ENCODE measurements at places on chromosomes 5 and 9.

GRCh38 chr9:79264041-79264440, 307.7 kb upstream of the TLE4 start:
- DNase-seq = no peak

DNA sequence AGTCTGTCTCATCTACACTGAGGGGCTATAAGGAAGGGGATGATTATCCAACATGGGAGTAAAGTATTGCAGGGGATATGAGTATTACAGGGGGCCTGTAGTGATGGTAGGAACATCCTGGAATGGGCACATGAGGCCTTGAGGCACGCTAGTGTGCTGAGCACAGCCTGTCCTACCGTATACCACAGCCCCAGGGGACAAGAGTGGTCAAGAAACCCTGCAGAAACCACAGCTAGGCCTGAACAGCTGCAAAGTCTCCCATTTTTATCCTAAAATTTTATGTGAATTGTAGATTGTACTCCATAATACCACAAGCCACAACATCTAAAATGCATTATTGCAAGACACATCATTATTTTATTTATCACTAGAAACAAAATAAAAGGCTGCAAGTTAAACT, 136.3 kb upstream of the ASTN2 start:
- no peak for DNase-seq

- no peak for DNase-seq
Observed at GRCh38 chr5:117686926-117687325, 1112.3 kb upstream of the SEMA6A start.

GRCh38 chr9:133930682-133931485, 61.2 kb downstream of the VAV2 start:
- DNase-seq = no peak

DNA sequence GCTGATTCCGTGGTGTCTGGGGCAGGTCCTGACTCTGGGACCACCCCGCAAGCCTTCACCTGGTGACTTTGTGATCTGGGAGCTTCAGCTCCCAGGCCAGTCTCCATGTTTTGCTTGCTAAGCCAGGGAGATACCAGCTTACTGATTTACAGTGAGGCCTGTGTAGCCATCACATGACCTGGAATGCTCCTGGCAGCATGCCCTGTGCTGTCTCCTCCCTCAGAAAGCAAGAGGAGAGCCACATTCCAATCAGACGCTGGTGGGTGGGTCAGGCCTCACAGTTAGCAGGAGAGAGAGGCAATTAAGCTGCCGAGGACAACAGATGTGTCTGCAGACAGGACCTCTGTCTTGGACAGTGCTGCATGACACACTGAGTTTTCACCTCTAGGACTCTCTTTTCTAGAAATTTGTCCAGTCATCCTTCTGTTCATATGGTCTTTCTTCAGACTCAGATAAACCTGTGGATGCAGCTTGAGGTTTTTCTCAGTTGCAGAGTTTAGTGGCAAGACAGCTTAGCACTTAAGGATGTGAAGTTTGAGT, 24.4 kb upstream of the GRPEL2 start:
- DNase-seq = no peak

- no peak for DNase-seq
Observed at GRCh38 chr9:34961574-34962490, 3.7 kb downstream of the PHF24 start.

GRCh38 chr9:129544761-129545160, 76.1 kb downstream of the C9orf50 start:
- no peak for DNase-seq

- no peak for DNase-seq
Observed at GRCh38 chr5:153630546-153630945, 140.1 kb downstream of the GRIA1 start.

- DNase-seq = no peak
Observed at GRCh38 chr9:108479989-108480652, 375.7 kb downstream of the ACTL7B start.

GRCh38 chr9:121564504-121565260, 65.0 kb upstream of the GGTA1 start:
- DNase-seq = no peak

- no peak for DNase-seq
Observed at GRCh38 chr5:93594591-93595419, 11.8 kb downstream of the NR2F1 start.

GRCh38 chr9:113756476-113757192, 119.5 kb upstream of the ZNF618 start:
- no peak for DNase-seq

DNA sequence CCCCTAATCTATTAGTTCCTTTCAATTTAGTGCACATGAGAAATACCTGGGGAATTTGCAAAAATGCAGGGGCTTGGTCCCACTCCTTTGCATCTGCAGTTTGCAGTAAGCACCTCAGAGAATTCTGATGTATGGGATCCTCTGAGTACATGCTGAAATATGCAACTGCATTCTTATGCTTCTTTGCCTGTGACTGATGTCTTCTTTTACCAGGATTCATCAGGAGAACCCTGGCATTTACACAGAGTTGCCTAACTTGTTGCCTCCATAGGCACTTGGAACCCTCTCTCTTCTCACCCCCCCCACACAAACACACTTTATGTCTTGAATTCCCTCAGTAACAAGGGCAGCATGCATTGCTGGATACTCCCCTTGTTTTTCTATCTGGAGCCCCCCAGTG, 173.1 kb downstream of the KDM4C start:
- no peak for DNase-seq

- DNase-seq = no peak
Observed at GRCh38 chr5:175900157-175900556, 28.8 kb downstream of the CPLX2 start.

GRCh38 chr5:110752953-110753352, 14.1 kb downstream of the SLC25A46 start:
- DNase-seq = no peak

- DNase-seq = no peak
Observed at GRCh38 chr5:150598821-150599273, 41.6 kb upstream of the SYNPO start.

GRCh38 chr9:26684029-26684428, 208.6 kb downstream of the CAAP1 start:
- no peak for DNase-seq

DNA sequence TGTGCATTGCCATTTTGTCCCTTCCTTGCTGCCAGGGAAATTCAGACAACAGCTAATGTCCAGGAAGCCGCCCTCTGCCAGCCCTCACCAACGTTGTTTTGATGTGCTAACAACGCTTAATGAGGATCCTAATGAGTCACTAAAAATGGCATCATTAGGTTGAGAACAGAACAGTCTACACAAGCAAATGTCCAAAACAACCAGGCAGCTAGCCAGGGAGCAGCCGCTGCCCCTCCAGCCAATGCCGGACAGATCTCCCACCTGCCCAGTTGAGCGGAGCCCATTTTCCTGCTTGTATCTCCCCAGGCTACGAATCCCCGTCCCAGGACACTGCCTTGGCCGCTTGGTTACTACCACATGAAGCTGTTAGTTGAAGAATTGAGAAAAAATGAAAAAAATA, 40.4 kb upstream of the UNC5A start:
- DNase-seq = no peak

DNA sequence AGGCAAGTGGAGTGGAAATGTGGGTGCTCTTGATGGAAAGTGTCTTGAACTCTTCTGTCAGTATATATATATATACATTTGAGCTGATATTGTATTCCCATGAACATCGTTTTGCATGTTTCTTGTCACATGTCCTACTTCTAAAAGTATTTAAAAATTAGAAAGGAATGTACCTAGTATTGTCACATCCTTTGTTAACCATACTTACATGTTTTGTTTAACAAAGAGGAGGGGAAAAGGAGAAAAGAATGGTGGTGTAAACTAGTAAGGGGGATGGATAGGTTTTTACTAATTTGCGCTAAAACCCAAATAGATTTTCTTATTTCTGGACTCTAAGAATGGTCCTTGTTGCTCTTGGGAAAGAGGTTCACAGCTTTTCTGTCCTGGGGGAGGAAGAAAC, 181.7 kb downstream of the GOLPH3 start:
- DNase-seq = no peak

- DNase-seq = no peak
Observed at GRCh38 chr9:136052472-136052880, 42.6 kb downstream of the NACC2 start.

GRCh38 chr9:76799473-76799872, 35.2 kb downstream of the PCA3 start:
- no peak for DNase-seq

GRCh38 chr9:100724886-100725285, 147.0 kb downstream of the CAVIN4 start:
- DNase-seq = no peak

GRCh38 chr5:148469501-148469935, 85.8 kb downstream of the FBXO38 start:
- DNase-seq = no peak

- DNase-seq = no peak
Observed at GRCh38 chr5:53463909-53464621, 16.4 kb upstream of the FST start.

GRCh38 chr5:140000332-140000731, 42.8 kb downstream of the NRG2 start:
- no peak for DNase-seq

DNA sequence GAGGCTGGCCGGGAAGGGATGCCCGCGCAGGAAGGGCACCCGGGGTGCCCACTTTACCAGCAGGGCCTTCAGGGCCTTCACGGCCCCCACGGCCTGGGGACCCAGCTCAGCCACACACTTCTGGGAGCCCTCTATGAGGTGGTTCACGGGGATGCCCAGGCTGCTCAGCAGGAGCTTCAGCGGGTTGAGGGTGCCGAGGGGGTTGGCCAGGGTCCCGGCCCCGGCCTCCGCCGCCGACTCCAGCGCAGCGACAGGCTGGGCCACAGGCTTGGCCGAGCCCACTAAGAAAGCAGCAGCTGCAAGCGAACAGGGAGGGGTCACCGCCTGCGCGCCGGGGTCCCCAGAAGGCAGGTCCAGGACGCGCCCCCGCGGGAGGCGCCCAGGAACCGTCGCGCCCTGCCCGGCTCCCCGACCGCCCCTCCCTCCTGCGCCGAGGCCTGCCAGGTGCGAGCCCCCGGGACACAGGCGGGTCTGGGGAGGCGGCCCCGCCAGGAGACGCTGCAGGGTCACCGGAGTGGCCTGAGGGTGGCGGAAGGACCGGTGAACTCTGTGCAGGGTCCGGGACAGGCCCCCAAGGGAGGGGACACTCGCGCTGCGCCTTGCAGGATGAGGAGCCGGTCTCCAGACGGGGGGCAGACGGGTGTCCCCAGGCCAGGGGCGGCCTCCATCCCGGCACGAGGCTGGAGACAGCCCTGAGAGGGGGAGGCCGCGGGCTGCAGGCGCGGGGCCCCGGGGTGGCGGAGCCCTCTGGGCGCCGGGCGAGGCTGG, 572 bp downstream of the SCGB3A1 start:
- DNase-seq = no peak

GRCh38 chr5:11792621-11793020, 111.6 kb downstream of the CTNND2 start:
- no peak for DNase-seq

DNA sequence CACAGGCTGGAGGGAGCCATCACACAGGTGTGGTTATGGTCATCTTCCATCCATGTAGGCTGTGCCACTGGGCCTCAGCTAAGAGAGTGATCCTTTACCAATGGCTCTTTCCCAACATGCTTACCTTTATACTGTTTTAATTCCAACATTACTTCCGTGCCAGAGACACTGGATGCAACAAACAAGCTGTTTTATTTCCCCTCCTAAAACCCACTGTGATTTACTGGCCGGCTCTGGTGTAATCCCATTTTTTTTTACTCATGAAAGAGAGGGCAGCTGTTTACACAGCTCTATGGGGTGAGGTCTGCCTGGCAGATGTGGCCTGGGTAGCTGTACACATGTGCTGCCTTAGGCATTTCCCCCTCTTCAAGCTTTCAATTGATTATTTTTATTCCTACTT, 58.5 kb downstream of the MACROH2A1 start:
- no peak for DNase-seq

DNA sequence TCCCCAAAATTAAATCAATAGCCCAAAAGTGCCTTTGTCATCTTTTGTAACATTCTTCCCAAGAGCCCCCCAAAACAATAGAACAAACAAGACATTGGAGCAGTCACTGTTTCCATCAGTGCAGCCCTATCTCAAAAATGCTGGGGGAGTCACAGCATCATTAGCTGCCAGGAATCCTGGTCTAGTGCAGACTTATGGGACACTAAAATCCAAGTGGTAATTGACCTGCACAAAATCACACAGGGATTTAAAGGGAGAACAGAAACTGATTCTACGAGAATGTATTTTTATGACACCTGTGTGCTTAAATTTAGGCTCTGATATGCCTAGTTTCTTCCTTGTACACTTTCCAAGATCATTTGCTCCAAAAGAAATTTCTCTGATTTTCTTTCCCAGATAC, 172.9 kb downstream of the GLIS3 start:
- DNase-seq = no peak

- DNase-seq = no peak
Observed at GRCh38 chr9:130191068-130191748, 19.0 kb downstream of the NCS1 start.

GRCh38 chr9:73577848-73578247, 426.2 kb downstream of the ANXA1 start:
- DNase-seq = no peak

DNA sequence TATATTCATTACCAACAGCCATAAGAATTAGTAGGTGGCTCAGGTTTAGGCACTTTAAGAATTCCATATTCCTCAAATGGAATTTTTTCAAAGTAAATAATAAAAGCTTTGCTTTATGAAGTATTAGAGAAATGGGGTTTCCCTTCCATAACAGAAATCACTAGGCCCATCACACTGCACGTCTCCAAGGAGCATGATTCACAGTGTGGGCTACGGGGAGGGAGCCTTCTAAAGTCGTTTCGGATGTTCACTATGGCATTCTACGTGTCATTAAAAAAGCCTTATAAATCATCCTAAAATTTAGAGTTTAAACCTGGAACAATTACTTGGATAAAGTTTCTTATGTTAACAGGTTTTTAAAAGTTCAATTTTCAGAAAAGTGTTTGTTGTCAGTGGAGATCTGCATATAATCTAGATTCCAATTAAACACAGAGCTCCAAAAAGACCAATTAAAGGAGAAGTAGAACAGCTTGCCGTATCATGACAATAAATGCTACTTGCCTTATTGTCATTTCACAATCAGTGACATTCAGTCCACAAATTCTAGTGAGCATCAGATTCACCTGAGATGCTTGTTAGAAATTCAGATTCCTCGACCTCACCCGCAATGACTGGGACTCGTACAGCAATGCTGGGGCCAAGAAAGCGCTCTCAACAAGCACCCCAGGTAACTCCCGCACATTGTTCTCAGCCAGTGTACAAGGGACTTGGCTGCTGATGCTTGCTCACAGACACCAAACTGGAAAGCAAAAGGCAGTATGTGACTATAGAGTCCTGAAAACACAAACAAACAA, 115.7 kb downstream of the NFIB start:
- no peak for DNase-seq

- DNase-seq = no peak
Observed at GRCh38 chr5:139023286-139023685, 148.2 kb upstream of the LRRTM2 start.

DNA sequence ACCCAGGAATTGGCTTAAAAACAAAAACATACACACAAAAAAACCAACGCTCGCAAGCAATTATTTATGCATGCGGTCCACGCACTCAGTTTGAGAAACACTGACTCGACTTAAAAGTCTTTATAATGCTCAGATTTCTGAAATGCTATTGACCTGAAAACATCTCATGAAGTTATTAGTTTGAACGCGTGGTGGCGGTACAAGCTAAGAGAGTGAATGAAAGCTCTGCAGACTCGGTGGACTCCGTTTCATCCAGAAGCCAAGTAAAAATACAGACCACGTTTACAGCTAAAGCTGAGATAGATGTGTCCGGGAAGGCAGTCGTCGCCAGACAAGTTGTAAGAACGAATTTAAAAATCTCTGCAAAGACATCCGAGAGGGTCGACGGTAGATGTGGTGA, at the start of gene PCDHB6:
Gene PCDHB6 (plus strand): TSS at position 246 of the 400 bp plus-strand sequence. CDS start 201 bp downstream, outside the sequence.
- no peak for DNase-seq
